ENCODE measurements at places on chromosomes 7 and 10. TPM values are rescaled to one million over a fixed set of nuclear protein-coding genes. Genes with fewer than 3 reads are reported as not detected.

CYP26C1 gene
- not detected for polyA plus RNA-seq

GRCh38 chr10:51312817-51313216 lies 238.5 kb downstream of the PRKG1 start:
- H3K27me3 ChIP-seq: no peaks in the 10 kb centered on the region
- H3K36me3 ChIP-seq: no peaks in the 10 kb centered on the region
- H3K4me1 ChIP-seq: no peaks in the 10 kb centered on the region
- no peak for DNase-seq

- DNase-seq: peak; percentile 50
- no peak overlapping the region for H3K27ac ChIP-seq
- no peak overlapping the region for H3K4me3 ChIP-seq
- H3K27me3 ChIP-seq: no peaks in the 10 kb centered on the region
- H3K36me3 ChIP-seq: no peaks in the 10 kb centered on the region
- no peaks in the 10 kb centered on the region for H3K4me1 ChIP-seq
Measured at GRCh38 chr10:127485153-127485857, 63.8 kb upstream of the NPS start.

GRCh38 chr7:15906436-15906835 lies 220.0 kb upstream of the MEOX2 start:
- H3K4me3 ChIP-seq: no peak overlapping the region
- no peaks in the 10 kb centered on the region for H3K36me3 ChIP-seq
- no peaks in the 10 kb centered on the region for H3K4me1 ChIP-seq
- H3K27ac ChIP-seq: no peak overlapping the region
- H3K27me3 ChIP-seq: no peaks in the 10 kb centered on the region

- H3K4me3 ChIP-seq: no peak overlapping the region
- peaks cover 37% of the 10 kb centered on the region for H3K36me3 ChIP-seq
- DNase-seq: no peak
- H3K27me3 ChIP-seq: no peaks in the 10 kb centered on the region
- H3K27ac ChIP-seq: peak overlapping the region; percentile 80
Measured at GRCh38 chr7:135159359-135160085, 11.0 kb downstream of the CYREN start.

- no peak overlapping the region for H3K27ac ChIP-seq
- no peak overlapping the region for H3K4me3 ChIP-seq
Measured at GRCh38 chr10:11986593-11987216, 55.9 kb downstream of the UPF2 start.

OR6B1 gene
- polyA plus RNA-seq: not detected

- no peaks in the 10 kb centered on the region for H3K36me3 ChIP-seq
- peak; percentile 43 for DNase-seq
- H3K4me1 ChIP-seq: peaks cover 6% of the 10 kb centered on the region
- no peak overlapping the region for H3K4me3 ChIP-seq
- H3K27me3 ChIP-seq: no peaks in the 10 kb centered on the region
- H3K27ac ChIP-seq: peak overlapping the region; percentile 53
Measured at GRCh38 chr10:124221356-124222317, 128.2 kb upstream of the CHST15 start.

GRCh38 chr7:82142263-82142864 lies 301.2 kb downstream of the CACNA2D1 start:
- no peak overlapping the region for H3K27ac ChIP-seq
- no peaks in the 10 kb centered on the region for H3K36me3 ChIP-seq
- no peak overlapping the region for H3K4me3 ChIP-seq
- no peaks in the 10 kb centered on the region for H3K27me3 ChIP-seq
- DNase-seq: no peak

DNA sequence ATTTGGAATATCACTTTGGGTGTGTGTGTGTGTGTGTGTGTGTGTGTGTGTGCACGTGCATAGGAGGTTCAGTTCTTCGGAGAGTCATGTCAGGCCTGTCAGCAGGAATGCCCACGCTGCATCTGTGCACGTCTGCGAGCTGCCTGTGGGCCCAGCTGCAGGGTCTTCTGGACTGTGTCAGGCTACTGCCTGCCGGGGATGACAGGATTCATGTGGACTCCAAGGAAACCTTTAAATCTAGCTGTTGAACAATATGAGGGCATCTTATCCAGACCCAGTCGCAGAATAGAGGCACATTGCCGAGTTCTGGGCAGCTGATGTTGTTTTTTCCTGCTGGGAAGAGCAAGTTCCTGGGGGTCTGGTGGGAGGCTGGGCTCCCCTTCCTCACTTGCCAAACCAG lies 19.0 kb downstream of the AQP1 start:
- peak; percentile 82 for DNase-seq
- H3K4me3 ChIP-seq: no peak overlapping the region
- H3K4me1 ChIP-seq: peaks cover 6% of the 10 kb centered on the region
- no peaks in the 10 kb centered on the region for H3K27me3 ChIP-seq
- no peaks in the 10 kb centered on the region for H3K36me3 ChIP-seq

ADCYAP1R1 gene
- 0.25 TPM for polyA plus RNA-seq

- no peak overlapping the region for H3K4me3 ChIP-seq
- DNase-seq: no peak
- H3K27ac ChIP-seq: no peak overlapping the region
- H3K27me3 ChIP-seq: no peaks in the 10 kb centered on the region
- peaks cover 25% of the 10 kb centered on the region for H3K4me1 ChIP-seq
- H3K36me3 ChIP-seq: peaks cover 54% of the 10 kb centered on the region
Measured at GRCh38 chr7:99619571-99620130, 2.9 kb downstream of the ZSCAN25 start.

GRCh38 chr7:152967958-152968357 lies 208.4 kb downstream of the ACTR3B start:
- H3K36me3 ChIP-seq: no peaks in the 10 kb centered on the region
- H3K4me3 ChIP-seq: no peak overlapping the region
- DNase-seq: no peak
- H3K27me3 ChIP-seq: no peaks in the 10 kb centered on the region

- no peaks in the 10 kb centered on the region for H3K27me3 ChIP-seq
- H3K27ac ChIP-seq: no peak overlapping the region
Measured at GRCh38 chr10:90945491-90946070, 24.7 kb upstream of the ANKRD1 start.

GIMAP6 gene
- 10.2 TPM for polyA plus RNA-seq

DNA sequence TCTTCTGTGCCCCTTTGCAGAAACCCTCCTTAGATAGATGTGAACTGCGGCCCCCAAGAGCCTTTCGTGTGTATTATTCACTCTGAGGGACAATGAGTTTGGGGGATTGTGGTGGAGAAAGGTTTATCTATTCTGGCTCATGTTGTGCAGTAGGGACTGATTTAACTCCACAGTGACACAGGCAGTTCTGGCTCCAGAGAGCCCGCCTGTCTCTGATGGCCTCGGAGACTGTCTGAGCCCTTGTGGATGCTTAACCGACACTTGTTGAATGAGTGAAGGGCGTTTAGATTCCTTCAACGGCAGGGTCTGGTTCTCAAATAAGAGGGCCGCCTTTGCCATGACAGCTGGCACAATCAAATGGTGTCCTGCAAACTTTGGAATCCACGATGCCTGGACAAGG lies 5.8 kb downstream of the NPTX2 start:
- H3K36me3 ChIP-seq: no peaks in the 10 kb centered on the region
- no peak overlapping the region for H3K27ac ChIP-seq
- peaks cover 37% of the 10 kb centered on the region for H3K27me3 ChIP-seq
- DNase-seq: no peak
- no peak overlapping the region for H3K4me3 ChIP-seq

ASZ1 gene
- not detected for polyA plus RNA-seq

IFIT2 gene
- 3.1 TPM for polyA plus RNA-seq

- no peak for DNase-seq
- H3K4me1 ChIP-seq: peaks cover 49% of the 10 kb centered on the region
- H3K27ac ChIP-seq: no peak overlapping the region
- no peaks in the 10 kb centered on the region for H3K27me3 ChIP-seq
Measured at GRCh38 chr10:558364-558763, 131.1 kb downstream of the DIP2C start.

DNA sequence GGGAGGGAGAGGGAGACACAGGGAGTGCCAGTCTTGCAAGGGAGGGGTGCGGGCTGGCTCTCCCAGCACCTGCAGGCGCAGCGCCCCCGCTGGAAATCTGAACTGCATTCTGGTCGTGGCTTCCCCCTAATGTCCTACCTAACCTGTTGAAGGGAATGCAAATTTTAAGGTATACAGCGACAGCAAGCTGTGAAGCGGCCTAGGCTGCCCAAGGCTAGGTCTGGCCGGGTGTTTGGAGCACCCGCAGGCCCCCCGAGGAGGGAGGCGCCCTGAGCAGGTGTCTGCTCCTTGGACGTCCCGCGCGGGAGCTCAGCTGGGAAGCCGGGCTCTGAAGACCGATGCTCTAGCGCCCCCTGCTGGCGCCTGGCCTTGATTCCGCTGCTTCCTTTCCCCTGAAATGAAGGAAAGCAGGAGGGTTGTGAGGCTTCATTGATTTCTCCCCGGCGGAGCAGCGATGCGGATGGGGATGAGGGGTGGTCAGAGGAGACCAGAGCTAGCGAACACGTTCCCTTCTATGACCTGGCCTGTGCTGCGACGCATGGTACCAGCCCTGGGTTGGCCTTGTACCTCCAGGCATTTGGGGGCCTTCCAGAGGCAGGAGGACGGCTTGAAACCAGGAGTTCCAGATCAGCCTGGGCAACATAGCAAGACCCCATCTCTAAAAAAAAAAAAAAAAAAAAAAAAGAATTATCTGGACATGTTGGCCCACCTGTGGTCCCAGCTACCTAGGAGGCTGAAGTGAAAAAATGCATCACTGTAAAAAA lies 601.3 kb downstream of the GALNT17 start:
- H3K36me3 ChIP-seq: no peaks in the 10 kb centered on the region
- peak; percentile 83 for DNase-seq
- no peak overlapping the region for H3K27ac ChIP-seq

DNA sequence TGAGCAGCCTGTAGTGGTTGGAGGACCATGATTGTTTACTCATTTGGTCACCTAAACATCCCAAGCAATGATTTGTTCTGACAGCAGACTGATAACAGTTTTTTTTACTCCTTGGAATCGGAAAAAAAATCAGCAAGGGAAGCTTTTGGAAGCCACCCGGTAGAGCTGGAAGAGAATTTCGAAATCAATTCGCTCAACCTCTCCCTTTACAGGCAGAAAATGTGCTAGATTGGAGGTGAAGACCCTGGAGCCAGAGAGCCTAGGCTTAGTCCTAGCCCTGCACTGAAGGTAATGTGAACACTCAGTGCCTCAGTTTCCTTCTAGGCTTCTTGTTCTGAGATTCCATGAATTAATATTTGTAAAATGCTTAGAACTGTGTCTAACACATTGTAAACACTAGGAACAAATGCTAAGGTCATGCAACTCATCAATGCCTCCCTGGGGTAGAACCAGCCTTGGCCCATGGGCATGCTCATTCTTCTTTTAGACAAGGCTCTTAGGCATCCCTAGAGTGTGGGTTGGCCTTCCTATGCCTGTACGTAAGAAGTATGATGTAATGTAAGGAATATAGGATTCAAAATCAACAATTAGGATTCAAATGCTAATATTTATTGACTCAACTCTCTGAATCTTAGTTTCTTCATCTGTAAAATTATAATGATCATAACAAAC lies 52.7 kb downstream of the MET start:
- DNase-seq: no peak
- H3K27me3 ChIP-seq: no peaks in the 10 kb centered on the region
- H3K4me3 ChIP-seq: no peak overlapping the region

GRCh38 chr7:71372991-71373390 lies 241.0 kb downstream of the GALNT17 start:
- no peak for DNase-seq
- H3K4me3 ChIP-seq: no peak overlapping the region
- no peaks in the 10 kb centered on the region for H3K36me3 ChIP-seq
- no peak overlapping the region for H3K27ac ChIP-seq

PPP1R9A gene
- 1.4 TPM for polyA plus RNA-seq

DNA sequence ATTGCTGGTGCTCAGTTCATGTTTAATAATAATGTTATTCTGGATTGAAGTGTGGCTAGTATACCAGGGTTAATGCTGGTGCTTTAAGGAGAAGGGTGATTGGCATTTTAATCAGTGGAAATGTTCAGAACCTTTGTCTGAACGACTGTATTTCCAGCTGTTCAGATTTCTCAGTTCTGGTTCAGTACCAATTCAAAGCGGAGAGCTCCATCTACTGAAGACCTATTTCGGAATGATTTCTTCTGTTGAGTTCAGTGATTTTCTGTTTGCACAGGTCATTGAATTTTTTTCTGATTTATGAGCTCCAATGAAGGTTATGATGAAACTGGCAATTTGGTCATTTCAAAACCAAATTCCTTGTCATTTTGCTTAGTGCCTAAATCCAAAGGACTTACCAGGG lies 160.1 kb downstream of the EXOC4 start:
- H3K4me1 ChIP-seq: no peaks in the 10 kb centered on the region
- no peak overlapping the region for H3K4me3 ChIP-seq
- no peaks in the 10 kb centered on the region for H3K36me3 ChIP-seq
- no peak for DNase-seq
- H3K27ac ChIP-seq: no peak overlapping the region
- no peaks in the 10 kb centered on the region for H3K27me3 ChIP-seq

PRKG1 gene
- polyA plus RNA-seq: 3.7 TPM

- H3K4me3 ChIP-seq: no peak overlapping the region
- H3K27me3 ChIP-seq: no peaks in the 10 kb centered on the region
- H3K4me1 ChIP-seq: peaks cover 49% of the 10 kb centered on the region
- H3K27ac ChIP-seq: peak overlapping the region; percentile 99
- DNase-seq: peak; percentile 46
Measured at GRCh38 chr10:30431435-30431911, 2.5 kb upstream of the MAP3K8 start.

DNA sequence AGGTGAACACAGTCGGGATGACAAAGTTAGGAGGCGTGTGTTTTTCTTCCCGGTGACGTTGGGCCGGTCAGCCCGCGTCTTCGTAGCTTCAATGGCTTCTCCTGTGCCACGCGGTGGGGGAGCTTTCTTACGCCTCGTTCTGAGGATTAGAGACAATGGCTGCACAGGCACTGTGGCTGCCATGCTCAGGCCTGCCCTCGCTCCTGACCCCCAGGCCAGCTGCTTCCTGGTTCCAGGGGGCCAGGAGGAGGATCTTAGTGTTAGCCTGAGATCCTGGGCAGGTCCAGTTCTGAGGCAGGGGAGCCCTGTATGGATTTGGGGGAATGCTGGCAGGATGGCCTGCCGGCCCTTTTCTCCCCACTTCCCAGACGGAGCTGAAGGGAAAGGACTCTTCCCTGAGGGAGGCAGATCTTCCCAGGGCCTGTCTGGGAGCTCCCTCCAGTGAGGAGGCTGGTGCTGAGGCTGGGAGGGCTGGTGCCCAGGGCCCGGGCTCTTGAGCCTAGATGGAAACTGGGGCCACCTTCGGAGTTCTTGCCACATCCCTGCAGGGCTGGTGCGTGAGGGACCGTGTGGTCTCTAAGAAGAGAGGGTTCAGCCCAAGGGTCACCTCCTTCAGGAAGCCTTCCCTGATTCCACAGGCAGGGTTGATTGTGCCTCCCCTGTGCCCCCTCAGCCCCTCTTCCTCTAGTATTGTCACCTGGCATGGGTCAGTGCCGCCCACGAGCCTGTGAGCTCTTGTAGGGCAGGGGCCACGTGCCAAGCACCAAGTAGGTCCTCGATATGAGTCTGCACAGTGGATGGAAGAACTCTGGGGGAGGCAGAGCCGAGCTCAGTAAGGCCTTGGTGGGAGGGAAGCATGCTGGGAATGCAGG lies 101.4 kb downstream of the GRK5 start:
- H3K27me3 ChIP-seq: no peaks in the 10 kb centered on the region
- no peak for DNase-seq
- no peak overlapping the region for H3K4me3 ChIP-seq
- no peaks in the 10 kb centered on the region for H3K36me3 ChIP-seq

GRCh38 chr10:110260746-110261477 lies 43.8 kb downstream of the SMNDC1 start:
- peak; percentile 16 for DNase-seq
- H3K4me3 ChIP-seq: no peak overlapping the region
- H3K4me1 ChIP-seq: no peaks in the 10 kb centered on the region
- H3K27me3 ChIP-seq: no peaks in the 10 kb centered on the region
- H3K27ac ChIP-seq: no peak overlapping the region

TYW1B gene
- polyA plus RNA-seq: 2.0 TPM

KAZALD1 gene
- 12.0 TPM for polyA plus RNA-seq
